ENCODE measurements at places on chromosomes 2 and 18.

- no peak for DNase-seq
Measured at GRCh38 chr2:24840962-24841945, 48.0 kb downstream of the CENPO start.

DNA sequence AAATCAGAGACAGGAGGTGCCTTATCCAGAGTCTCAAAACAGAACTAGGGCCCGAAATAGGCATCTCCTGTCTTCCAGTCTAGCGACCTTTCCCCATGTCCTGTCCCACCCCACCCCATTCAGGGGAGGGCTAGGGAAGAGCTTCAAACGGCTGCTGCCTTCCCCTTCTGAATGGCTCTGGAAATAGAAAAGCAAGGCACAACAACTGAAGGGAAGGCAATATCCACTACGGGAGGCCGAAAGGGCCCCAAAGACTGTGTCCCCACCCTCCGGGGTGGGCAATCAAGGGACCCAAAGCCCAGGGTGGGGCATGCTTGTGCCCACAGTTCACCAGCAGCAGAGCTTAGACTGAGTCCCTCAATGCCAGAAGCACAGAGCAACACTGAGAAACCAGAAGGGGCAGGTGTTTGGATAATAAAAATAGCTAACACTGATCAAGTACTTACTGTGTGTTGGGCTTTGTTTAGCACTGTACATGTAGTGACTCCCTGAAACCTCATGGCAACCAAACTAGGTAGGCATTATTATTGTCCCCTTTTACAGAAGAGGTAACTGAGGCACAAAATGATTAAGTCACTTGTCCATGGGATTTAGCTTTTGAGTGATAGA lies 38.5 kb downstream of the CYRIA start:
- DNase-seq = no peak

DNA sequence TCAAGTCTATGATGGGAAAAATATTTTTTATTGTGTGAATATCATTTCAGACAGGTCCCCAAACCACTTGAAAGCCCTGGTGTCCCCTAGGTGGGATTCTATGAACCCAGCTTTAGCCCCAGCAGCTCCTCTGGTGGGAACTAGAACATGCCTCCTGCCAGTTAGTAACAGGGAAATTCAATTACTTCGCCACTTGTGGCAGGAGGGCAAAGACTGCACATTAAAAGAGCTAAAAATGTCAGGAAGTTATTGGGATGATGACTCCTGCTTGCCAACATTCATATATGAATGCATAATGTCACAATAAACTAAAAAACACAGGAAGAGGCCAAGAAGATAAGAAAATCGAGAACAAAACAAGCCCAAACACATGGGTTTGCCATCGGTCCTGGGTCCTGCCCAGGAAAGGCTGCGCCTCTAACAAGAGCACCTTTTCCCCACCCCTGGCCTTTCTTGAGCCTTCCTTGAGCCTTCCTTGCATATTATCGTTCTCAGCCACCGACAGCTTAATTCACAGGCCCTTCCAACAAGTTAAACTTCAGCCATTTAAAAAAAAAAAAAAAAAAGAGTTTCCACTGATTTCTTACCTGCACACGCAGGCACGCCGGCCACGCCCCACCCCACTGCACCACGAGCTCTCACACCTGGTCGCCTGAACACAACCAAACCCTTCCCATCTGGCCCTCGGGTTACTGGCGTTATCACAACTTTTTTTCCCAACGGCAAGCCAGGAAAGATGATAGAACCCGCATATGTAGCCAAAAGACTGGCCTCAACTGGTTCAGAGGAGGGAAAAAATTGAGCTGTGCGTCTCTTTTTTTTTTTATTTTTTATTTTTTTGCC lies 23.4 kb downstream of the BCL11A start:
- DNase-seq = no peak

DNA sequence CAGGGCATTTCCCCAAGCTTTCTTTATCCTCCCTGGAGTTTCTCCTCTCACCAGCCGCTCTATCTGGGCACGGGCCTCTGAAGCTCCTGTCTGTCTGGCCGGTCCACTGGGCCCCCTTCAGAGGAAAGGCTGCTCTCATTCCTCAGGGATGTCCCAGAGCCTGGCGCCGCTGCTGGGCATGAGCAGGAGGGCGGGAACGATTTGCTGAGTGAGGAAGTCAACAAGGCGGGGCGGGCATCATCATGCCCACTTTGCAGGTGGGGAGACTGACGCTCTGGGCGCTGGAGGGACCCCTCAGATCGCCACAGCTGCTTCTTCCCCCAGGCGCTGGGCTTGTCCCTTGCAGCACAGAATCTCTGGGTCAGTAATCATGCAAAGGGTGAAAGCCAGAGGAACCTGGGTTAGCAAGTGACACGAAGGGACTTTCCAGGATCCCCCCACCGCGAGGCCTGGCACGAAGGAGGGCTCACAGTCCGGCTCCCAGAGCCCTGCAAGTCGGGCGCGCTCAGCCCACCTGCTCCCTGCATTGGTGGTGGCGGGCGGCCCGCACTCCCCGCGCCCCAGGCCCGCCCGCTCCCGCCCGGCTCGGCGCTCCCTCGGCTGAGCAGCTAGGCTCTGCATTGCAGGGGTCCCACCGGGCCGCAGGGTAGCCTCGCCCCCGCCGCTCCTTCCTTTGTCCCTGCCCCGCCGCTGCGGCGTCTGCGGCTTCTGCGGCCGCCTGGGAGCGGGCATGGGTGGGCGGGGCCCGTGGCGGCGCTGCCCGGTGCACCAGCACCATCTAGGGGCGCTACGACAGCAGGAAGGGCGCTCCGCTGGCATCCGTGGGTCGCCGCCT lies 157.8 kb downstream of the CYRIA start:
- no peak for DNase-seq

All from effector CD4-positive, alpha-beta T cell (primary cell).